Kasumi-1 (cell line): ENCODE measurements at places on chromosomes 1 and 21.

DNA sequence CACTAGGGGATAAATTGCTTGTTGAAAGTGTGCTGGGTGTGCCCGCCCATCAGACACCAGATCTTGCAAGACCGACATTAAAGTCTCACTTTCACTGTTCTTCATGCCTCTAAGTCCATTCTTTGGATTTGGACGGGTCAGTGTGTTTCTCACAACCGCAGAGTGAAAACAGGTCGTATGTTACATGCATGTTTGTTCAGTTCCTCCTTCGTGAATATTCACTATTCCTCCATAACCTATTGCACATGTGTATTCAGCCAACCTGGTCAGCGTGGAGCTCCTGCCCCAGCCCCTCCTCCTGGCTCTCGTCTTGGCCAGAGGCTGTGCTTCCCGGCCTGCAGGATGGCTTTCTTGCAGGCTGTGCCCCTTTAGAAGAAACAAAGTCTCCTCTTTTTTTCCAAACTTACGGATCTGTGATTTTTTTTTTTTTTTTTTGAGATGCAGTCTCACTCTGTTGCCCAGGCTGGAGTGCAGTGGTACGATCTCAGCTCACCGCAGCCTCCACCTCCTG, 2.2 kb upstream of the KRTAP10-6 start:
- DNase-seq, result no peak

GRCh38 chr1:69109277-69109676, 458.4 kb upstream of the LRRC7 start:
- DNase-seq, result no peak

DNA sequence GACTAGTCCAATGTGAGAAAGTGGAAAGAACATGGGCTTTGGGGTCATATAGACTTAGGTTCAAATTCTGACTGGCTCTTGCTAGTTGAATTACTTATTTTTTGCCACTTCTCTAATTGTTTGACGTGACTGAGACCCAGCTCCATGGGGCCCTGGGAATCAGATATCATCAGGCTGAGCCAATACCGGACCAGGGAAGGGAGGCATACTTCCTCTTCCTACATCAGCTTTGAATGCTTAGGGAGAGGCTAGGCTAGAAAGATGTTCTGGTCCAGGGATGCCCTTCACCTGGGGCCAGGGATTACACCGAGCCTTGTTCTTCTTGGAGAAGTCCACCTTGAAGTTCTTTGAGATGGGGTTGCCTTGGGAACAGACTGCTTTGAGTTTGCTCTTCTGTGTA, 3.7 kb upstream of the NR1I3 start:
- peak; percentile 59 for DNase-seq

DNA sequence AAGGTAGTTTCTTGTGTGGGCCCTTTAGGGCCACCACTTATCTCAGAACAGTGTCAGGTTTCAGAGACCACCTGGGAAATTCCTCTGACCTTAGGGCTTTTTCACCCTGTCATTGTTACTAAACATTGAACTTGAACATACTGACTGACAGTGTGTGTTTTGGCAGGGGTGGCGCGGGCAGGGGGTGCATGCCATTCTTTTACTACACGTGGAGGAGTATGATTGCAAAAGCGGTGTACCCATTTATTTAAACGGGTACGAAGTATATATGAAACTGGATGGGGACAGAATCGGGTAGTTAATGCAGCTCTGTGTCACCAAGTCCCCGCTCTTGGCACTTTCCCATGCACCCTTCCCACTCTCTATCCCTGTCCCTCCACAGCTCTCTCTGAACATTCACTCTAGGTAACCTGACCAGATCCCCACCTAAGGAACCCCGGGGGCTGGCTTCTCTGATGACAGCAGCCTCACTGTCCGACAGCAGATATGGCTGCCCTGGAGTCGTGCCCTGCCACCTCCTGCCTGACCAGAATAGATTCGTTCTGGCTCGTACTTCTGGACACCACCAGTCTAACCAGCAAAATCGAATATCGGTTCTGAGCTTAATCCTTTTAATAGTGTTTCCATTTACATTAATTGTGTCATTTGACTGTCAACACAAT, 51.3 kb downstream of the NFASC start:
- no peak for DNase-seq

DNA sequence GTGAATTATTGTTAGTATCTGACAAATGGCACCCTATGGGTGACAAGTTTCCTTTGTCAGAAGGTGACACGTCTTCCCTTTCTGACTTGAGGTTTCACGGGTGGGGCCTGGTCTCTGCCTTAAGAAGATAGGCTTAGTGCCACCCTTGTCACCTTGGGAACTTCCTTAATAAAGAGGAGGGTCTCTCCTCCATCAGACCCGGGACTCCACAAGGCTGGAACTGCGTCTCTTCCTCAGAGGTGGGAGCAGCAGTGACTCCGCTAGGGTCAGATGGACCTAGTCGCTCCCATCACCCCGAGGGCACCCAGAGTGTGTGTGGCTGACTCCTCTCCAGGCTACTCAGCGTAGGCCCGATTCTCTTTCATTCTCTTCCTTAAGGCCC, 774 bp upstream of the WDTC1 start:
- DNase-seq, result no peak

GRCh38 chr1:40848530-40849189, 13.5 kb downstream of the CITED4 start:
- peak; percentile 51 for DNase-seq

DNA sequence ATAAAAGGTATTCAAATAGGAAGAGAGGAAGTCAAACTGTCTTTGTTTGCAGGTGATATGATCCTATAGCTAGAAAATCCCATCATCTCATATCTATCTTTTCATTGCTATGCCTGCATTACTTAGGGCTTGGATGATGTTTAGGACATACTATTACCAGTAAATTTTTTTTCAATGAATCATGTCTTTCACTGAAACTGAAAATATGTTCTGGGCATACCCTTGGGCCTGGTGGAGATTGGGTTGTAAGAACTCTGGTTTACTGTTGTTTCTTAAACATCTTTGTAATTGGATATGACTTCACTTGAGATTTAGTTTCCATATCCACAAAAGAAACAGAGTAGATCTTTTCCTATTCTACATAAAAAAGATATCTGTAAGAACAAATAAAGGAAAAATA, 502.2 kb upstream of the PRMT6 start:
- no peak for DNase-seq

DNA sequence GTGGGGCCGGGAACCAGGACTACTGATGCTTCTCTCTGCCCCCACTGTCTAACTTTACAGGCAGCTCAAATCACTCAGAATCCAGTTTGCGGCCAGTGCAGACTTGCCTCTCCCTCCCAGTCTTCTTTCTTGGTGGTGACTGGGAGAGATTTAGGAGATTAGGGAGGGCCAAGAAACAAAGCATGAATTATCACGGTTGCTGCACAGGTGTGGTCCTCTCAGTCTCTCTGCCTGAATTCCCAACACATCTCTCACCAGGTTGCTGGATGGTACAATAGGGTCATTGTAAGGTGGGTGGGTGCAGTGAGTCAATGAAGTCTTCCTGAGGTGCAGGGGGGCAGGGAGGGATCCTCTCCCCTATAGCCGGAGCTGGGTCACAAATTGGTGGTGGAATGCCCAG, 12.6 kb downstream of the S100A11 start:
- no peak for DNase-seq

GRCh38 chr1:9110669-9111356, 18.1 kb downstream of the GPR157 start:
- DNase-seq, result peak; percentile 68

DNA sequence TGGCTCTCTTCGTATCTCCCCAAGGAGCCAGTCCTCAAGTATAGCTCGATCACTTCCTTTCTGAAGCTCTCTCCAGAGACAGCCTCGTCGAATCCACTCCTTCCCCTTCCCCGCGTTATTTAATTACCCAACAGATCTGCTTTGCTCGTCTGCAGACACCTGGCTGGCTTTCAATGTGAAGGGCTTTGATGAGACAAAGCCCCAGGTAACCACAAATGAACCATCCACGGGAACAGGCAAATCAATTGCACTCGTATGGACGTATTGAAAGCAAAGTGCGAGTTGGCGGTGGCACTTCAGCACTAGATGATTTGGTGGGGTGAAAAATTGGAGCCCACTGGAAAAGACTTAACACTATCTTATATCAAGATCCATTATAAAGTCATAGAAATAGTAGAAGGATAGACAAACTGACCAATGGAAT, 364 bp upstream of the BCAR3 start:
- DNase-seq, result no peak

DNA sequence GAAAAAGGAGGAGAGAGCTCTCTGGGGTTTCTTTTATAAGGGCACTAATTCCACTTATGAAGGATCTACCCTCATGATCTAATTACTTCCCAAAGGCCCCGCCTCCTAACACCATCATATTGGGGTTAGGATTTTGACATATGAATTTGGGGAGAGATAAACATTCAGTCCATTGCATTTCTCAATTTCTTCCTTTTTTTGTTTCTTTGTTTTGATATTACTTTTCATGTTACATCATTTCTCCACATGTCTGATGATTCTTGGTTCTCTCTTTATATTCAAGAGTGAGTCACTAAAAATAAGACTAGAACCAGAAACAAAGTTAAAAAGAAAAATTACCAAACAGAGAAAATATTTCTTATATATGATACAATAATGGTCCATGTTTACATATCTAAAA, 63.2 kb upstream of the DUSP10 start:
- DNase-seq, result no peak

DNA sequence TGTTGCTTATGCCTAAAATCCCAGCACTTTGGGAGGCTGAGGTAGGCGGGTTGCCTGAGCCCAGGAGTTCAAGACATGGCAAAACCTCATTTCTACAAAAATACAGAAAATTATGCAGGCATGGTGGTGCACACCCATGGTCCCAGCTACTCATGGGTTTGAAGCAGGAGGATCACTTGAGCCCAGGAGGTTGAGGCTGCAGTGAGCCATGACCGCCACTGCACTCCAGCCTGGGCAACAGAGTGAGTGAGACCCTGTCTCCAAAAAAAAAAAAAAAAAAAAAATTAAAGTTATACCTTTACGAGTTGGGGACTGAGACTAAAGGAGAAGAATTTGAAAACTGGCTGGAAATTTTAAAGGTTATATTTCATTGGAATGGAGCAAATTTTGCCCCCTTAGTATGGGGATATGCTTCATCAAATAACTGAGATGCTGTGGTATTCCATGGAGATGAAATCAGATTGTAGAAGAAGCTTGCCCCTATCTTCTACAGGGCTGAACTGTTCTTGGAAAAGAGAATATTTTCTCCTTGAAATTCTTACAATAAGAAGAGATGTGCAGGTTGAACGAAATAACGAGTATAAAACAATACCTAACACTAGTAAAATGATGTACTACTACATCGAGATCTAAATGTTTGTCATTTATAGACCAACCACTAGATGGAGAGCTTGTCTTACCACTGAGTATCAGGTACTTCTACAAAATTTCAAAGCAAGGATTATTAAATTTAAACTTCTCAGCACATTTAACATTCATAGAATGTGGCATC, 34.9 kb upstream of the SCYL3 start:
- DNase-seq, result peak; percentile 76
